ENCODE measurements at places on chromosomes 1 and 21. TPM values are rescaled to one million over a fixed set of nuclear protein-coding genes. Genes with fewer than 3 reads are reported as not detected.

- no peak for DNase-seq
Observed at GRCh38 chr1:243930822-243931671, 81.0 kb upstream of the AKT3 start.

GRCh38 chr21:26965907-26966581 lies 844 bp downstream of the ADAMTS5 start:
- no peak for DNase-seq

DNA sequence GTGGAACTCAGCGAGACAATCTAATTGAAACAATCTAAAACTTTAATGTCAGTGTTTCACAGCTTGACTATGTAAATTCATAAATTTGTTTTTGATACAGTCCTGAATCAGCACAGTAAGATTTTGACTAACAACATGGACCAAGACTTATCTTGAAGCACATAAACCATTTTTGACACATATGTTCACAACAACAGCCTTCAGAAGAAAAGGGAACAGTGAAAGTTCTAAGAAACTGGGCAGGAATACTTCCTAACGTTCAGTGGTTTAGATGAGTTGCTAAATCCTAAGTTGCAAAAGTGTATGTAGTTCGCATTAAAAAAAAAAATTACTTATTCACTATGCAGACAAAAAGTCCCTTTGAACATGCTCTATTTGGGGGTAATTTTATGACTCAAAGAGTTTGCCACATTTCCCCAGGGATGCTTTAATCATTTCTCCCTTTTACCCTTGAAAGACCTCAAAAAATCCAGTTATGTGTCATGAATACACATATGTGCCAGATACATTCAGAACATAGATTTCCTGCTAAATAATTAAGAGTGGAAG lies 120.2 kb downstream of the MRPL39 start:
- DNase-seq: no peak

- peak; percentile 86 for DNase-seq
Observed at GRCh38 chr1:9652379-9653209, 1.1 kb downstream of the PIK3CD start.

DNA sequence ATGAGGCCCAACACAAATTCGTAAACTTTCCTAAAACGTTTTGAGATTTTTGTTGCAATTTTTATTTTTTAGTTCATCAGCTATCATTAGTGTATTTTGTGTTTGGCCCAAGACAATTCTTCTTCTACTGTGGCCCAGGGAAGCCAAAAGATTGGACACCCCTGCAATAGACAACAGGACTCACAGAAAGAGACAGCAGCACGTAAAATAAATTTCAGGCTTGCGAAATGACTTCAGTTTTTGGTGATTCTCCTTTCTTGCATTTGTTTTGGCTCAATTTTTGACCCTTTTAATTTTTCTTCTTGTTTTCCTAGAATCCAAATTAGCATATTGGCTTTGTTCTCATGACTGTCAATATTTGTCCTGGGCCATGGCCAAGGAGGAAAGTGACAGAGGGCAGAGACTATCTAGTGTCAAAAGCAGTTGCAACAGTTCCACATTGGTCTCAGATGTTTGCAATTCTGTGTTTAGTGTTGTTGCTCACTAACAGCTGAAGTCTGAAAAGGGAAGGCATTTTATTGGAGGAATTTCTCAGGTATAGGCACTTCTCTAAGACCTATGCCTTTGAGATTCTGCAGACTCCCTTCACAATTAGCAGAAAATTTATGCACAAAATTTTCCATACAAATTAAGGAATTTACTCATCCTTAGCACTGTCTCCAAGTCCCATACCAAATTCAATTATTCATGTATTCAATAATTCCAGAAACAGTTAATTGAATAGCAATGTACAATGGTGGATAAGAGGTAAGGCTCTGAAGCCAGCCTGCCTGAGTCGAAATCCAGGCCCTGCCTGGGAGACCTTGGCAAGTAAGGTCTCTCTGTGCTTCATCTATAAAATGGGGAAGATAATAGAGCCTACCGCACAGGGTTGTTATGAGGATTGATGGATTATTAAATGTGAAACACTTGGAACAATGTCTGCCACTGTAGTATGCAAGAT lies 160.9 kb upstream of the IVNS1ABP start:
- no peak for DNase-seq

LAPTM5 gene
- 204 TPM for total RNA-seq

KCNE2 gene
- not detected for total RNA-seq

IVL gene
- not detected for total RNA-seq

LCE1E gene
- total RNA-seq: not detected

ARMH1 gene
- 33.3 TPM for total RNA-seq

CD5L gene
- not detected for total RNA-seq

ELF3 gene
- 0.11 TPM for total RNA-seq

NME7 gene
- 21.7 TPM for total RNA-seq
